ENCODE measurements at places on chromosomes 5 and 9.

GRCh38 chr5:136679233-136679632, 313.9 kb upstream of the TRPC7 start:
- DNase-seq: no peak

DNA sequence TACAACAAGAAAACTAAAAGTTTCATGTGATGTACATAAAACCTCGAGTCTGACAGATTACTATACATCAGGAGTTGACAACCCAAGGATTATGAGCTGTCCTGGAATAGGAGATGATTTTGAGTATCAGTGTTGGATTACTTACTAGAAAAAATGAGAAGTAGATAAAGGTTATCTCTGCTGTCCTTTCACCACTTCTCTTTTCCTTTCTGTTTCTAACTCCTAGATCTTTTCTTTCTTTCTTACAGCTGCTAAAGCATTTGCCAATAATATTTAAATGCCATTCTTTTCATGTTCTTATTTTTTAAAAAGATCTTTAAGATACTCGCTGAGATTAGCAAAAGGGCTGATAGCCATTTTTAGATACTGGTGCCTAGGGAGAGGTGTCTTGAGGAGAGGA, 14.8 kb downstream of the RBM27 start:
- no peak for DNase-seq

GRCh38 chr5:83430130-83431010, 41.2 kb upstream of the VCAN start:
- peak; percentile 81 for DNase-seq

- DNase-seq: peak; percentile 74
These were observed 166.9 kb downstream of the CDC42SE2 start for GRCh38 chr5:131430794-131431193.

GRCh38 chr9:124296094-124296493, 38.3 kb downstream of the NEK6 start:
- no peak for DNase-seq
